ENCODE measurements at places on chromosomes 13 and 19.

- DNase-seq, result no peak
Measured at GRCh38 chr19:16116067-16116466, 4.4 kb downstream of the RAB8A start.

DNA sequence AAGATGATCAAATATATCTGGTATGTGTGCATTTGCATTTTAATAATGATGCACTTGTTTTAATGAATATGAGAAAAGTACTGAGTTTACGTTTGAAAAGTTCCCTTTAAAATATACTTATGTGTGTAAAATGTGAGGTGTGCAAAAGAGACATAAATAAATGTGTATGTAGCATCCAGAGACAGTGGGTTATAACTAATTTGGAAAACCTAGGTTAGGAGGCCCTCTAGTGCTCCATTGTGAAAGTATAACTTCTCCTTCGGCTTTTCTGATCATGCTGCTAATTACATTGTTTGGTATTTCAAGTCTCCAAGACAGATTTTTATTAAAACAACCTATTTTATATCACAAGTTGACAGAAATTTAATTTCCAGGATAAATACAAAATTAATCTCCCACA is 30.1 kb downstream of the SCEL start:
- peak; percentile 54 for DNase-seq

- DNase-seq, result no peak
Measured at GRCh38 chr19:45118106-45118505, 25.1 kb downstream of the PPP1R37 start.

- DNase-seq, result no peak
Measured at GRCh38 chr13:113099142-113099541, 6.4 kb upstream of the F7 start.

GRCh38 chr19:38405276-38405675 is 2.4 kb downstream of the FAM98C start:
- DNase-seq, result no peak

DNA sequence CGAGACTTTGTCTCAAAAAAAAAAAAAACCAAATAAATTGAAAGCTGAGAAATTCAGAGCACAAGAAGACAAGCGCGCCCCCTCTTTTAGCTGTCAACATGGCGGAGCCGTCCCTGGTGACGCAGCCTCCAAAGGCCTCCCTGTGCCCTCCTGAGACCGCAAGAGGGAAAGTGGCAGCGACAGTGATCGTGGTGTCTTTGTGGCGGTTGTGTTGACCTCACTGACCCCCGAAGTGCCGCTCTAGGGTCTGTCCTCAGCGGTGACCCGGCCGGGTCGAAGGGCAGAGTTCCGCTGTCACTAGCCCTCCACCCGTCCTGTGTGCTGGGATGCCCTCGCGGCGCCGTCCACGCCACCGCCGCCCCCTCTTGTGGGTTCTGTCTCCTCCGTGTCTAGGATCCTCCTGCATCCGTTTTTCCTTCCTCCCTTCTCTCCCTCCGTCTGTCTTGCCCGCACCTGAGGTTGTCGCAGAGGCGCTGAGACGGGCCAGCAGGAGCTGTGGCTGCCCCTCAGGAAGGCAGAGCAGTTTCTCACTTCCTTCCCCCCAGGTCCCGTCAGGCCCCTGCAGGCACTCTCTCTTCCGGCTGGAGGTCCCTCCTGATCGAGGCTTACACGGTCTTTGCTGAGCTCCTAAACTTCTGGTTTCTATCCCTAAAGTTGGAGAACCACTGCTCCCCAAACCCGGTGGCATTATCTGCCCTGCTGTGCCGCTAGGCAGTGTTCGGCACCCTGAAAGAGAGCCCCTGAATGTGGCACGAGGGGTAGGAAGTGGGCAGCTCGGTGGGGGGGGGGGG is 7.2 kb downstream of the UHRF1 start:
- no peak for DNase-seq

- DNase-seq, result no peak
Measured at GRCh38 chr13:25946321-25946720, 105.5 kb downstream of the SHISA2 start.

DNA sequence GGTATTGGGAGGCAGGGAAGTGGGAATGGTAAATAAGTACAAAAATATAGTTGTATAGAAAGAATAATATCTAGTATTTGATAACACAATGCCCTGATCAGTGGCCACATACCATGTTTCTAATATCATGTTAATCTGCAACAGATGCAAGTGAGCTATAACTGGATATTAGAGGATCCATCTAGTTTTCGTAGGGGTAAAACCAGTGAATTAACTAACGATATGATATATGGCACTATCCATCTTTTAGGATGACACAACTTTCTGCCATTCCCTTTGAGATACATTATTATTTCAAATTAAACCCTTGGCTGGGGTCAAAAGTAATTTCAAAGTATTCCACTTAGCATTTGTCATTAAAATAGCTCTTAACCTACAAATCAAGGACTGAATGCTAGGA is 1686.2 kb downstream of the SLITRK1 start:
- no peak for DNase-seq

GRCh38 chr13:36057041-36057440 is 74.1 kb downstream of the DCLK1 start:
- peak; percentile 23 for DNase-seq
